ENCODE measurements at places on chromosomes 5 and 9. TPM values are rescaled to one million over a fixed set of nuclear protein-coding genes. Genes with fewer than 3 reads are reported as not detected.

The LURAP1L gene
- 29.0 TPM for total RNA-seq

DNA sequence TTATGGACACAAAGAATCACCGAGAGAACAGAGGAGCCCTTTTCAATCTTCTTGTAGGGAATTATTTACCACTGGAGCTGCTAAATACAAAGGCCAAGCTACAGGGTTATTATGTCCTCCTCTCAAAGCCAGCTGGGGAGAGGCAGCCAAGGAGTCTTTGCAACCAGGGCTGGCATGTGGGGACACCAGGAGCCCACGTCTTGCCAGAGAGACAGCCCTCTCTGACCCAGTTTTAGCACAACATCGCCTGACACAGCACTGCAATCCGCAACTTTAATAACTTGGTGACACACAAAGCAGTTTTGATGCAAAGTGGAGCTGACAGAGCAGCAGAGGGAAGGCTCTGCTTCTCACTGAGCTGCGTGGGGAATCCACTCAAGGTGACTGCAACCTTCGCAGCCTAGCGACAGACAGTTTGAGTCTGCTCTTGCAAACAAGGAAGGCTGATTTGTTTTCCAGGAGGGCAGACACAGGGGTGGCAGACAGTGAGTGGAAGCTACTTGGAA, 33.6 kb downstream of the TLR4 start:
- no peak overlapping the region for H3K27ac ChIP-seq
- H3K36me3 ChIP-seq: no peaks in the 10 kb centered on the region
- no peak overlapping the region for H3K4me3 ChIP-seq
- no peaks in the 10 kb centered on the region for H3K27me3 ChIP-seq
- peak; percentile 65 for DNase-seq
- H3K4me1 ChIP-seq: peaks cover 6% of the 10 kb centered on the region

The AQP3 gene
- total RNA-seq: 1.2 TPM

- no peaks in the 10 kb centered on the region for H3K4me1 ChIP-seq
- H3K27ac ChIP-seq: no peak overlapping the region
- DNase-seq: no peak
- no peaks in the 10 kb centered on the region for H3K36me3 ChIP-seq
- no peaks in the 10 kb centered on the region for H3K27me3 ChIP-seq
These were observed 380.7 kb downstream of the MRPS30 start for GRCh38 chr5:45189481-45189880.

GRCh38 chr5:133681896-133682295, 69.6 kb upstream of the FSTL4 start:
- DNase-seq: peak; percentile 9
- H3K27me3 ChIP-seq: no peaks in the 10 kb centered on the region
- no peak overlapping the region for H3K4me3 ChIP-seq
- no peak overlapping the region for H3K27ac ChIP-seq
- H3K4me1 ChIP-seq: no peaks in the 10 kb centered on the region

DNA sequence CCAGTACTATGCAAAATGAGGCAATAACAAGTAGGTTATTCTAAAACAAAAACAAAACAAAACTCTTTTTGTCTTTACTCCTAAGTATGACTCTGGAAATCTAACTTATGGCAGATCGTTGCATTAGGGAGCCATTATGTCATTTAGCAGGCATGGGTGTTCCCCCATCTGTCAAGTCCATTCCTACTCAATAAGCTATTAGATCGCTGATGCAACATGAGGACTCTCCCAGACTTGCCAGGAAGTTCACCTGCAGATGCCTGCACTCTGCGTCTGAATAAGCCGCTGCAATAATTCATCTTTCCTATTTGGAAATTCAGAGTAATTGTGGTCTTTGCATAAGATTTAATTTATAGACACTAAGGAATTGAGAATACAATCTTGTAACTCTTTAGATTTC, 585.0 kb downstream of the KIF4B start:
- no peaks in the 10 kb centered on the region for H3K27me3 ChIP-seq
- no peak overlapping the region for H3K27ac ChIP-seq
- H3K4me3 ChIP-seq: no peak overlapping the region
- no peak for DNase-seq

- H3K4me3 ChIP-seq: no peak overlapping the region
- no peaks in the 10 kb centered on the region for H3K4me1 ChIP-seq
- DNase-seq: peak; percentile 18
- no peaks in the 10 kb centered on the region for H3K36me3 ChIP-seq
- H3K27me3 ChIP-seq: no peaks in the 10 kb centered on the region
These were observed 34.2 kb upstream of the MSH3 start for GRCh38 chr5:80620211-80620610.

The SLC27A6 gene
- total RNA-seq: 11.3 TPM

Measured in adrenal gland (tissue), 19 donors.